ENCODE measurements at places on chromosomes 6 and 20.
A peak's percentile ranks its signal among the peaks of the same experiment; 100 is the strongest.

DNA sequence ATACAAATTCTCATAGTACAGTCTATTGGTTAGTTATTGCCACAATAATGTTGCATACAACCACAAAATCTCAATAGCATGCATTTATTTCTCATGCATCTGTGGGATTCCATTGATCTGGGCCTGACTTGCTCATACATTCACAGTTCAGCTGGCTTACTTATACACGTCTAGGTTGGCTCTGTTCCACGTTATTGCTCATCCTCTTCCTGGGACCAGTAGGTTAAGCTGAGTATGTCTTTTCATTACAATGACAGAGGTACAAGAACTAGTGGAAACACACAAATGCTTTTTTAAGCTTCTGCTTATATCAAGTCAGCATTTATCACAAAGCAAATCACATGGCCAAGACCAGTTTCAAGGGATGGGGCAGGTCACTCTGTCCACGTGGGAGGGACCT is 485.3 kb upstream of the BTBD3 start:
- peak; percentile 95 for DNase-seq

GRCh38 chr6:15274692-15275387 is 29.0 kb downstream of the JARID2 start:
- DNase-seq, result peak; percentile 47

DNA sequence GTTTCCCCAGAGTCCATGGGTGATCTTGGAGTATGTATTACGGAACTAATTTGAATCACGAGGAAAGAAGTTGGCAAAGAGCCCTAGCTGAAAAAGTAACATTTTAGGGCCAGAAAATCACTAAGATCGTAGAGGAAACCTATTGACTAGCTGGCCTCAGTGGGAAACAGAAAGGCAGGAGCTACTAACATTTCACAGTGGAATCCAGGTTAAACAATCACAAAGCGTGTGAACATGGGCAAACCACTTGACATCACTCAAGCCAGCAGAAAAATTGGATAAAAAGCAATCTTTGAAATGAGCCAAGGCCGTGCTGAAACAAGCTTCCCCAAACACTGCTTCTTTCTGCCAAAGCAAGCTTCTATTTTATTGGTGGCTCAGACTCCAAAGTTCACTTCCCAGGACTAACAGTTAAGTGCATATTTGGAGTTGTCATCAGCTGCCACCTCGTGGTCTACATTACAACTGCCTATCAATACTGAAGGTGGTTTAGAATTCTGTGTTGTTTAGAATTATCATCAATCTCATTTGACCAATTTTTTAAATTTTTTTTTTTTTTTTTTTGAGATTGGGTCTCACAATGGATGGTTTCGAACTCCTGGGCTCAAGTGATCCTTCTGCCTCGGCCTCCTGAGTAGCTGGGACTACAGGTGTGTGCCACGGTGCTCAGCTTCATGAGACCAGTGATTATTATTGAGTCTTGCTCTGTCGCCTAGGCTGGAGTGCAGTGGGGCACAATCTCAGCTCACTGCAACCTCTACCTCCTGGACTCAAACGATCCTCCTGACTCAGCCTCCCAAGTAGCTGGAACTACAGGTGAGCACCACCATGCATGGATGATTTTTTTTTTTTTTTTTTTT is 10.6 kb downstream of the RPS10 start:
- peak; percentile 65 for DNase-seq

- DNase-seq, result no peak
Measured at GRCh38 chr20:20546402-20546801, 166.0 kb downstream of the RALGAPA2 start.

- DNase-seq, result no peak
Measured at GRCh38 chr6:43671801-43672690, 15.5 kb downstream of the MRPS18A start.

DNA sequence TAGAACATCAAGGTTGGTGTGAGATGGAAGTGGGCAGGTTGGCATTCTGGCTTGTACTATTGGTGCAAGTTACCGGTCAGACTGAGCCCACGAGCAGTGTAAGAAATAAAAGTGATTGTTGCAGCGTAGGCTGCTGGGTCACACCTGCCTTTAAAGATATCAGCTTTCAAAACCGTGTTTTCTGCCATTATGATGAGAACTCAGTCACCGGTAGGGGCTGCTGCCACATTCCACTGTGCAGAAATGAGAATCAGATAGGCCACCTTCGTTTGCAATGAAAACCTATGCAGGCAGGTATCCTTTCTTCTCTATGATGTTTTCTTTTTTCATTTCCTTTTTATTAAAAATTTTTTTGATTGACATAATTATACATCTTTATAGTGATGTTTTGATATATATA is 168.5 kb downstream of the MYLK4 start:
- no peak for DNase-seq

All from IMR-90 (cell line).